GM23248 (cell line): ENCODE measurements at places on chromosomes 6 and 20. TPM values are rescaled to one million over a fixed set of nuclear protein-coding genes. Genes with fewer than 3 reads are reported as not detected.

- no peaks in the 10 kb centered on the region for H3K27me3 ChIP-seq
- H3K4me3 ChIP-seq, result no peak overlapping the region
- no peaks in the 10 kb centered on the region for H3K36me3 ChIP-seq
Measured at GRCh38 chr6:2986722-2987221, 12.9 kb upstream of the NQO2 start.

GRCh38 chr6:106629859-106630163, 433 bp downstream of the QRSL1 start:
- H3K27me3 ChIP-seq, result no peaks in the 10 kb centered on the region
- peaks cover 7% of the 10 kb centered on the region; the same call in 1 of the 2 replicates for H3K4me1 ChIP-seq
- no peak for DNase-seq
- peak overlapping the region; percentile 62 for H3K27ac ChIP-seq
- H3K4me3 ChIP-seq, result peak overlapping the region; percentile 99

PSORS1C1 gene
- 0.22 and 0.25 TPM in 2 replicates for total RNA-seq

PCIF1 gene
- 4.2 and 5.3 TPM in 2 replicates for total RNA-seq

GRCh38 chr6:75204217-75204958, 1.5 kb downstream of the COL12A1 start:
- peak overlapping the region; percentile 89 for H3K27ac ChIP-seq
- H3K4me1 ChIP-seq, result peaks cover 48% of the 10 kb centered on the region
- H3K4me3 ChIP-seq, result peak overlapping the region; percentile 98
